ENCODE measurements at places on chromosomes 3 and 15.

- no peak for DNase-seq
Observed at GRCh38 chr3:62615258-62615849, 242.0 kb upstream of the FEZF2 start.

- no peak for DNase-seq
Observed at GRCh38 chr3:73332558-73332957, 271.1 kb downstream of the EBLN2 start.

- no peak for DNase-seq
Observed at GRCh38 chr3:176911579-176911978, 285.7 kb downstream of the TBL1XR1 start.

DNA sequence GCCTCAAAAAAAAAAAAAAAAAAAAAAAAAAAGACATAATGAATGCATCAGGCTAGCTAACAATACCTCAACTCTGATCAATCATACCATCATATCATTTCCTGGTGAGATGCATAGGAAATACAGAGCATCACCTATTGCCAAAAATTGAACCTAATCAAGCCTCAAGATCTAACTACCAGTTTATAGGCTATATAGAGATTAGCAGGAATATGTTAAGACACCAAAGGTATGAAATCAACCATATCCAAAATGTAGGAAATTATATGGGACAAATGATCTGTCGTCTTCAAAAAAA is 387 bp upstream of the VPS33B start:
- no peak for DNase-seq

DNA sequence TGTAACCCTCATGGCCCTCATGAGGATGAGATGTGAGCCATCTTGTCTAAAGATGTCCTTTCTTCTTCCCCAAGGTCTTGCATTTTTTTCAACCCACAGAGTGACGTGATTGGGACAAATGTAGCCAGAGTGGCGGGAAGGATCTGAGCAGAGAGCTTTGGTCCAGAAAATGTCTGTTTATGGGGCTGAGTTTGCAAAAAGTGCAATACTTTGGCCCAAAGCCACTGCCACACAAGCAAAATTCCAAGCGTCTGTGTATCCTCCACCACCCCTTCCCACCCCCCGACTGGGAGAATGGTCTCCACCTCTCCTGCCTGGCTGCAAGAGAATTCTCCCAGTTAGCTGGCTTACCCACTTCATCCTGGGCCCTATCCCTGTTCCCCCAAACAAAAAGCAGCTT is 246.9 kb upstream of the LRIG1 start:
- DNase-seq, result no peak

DNA sequence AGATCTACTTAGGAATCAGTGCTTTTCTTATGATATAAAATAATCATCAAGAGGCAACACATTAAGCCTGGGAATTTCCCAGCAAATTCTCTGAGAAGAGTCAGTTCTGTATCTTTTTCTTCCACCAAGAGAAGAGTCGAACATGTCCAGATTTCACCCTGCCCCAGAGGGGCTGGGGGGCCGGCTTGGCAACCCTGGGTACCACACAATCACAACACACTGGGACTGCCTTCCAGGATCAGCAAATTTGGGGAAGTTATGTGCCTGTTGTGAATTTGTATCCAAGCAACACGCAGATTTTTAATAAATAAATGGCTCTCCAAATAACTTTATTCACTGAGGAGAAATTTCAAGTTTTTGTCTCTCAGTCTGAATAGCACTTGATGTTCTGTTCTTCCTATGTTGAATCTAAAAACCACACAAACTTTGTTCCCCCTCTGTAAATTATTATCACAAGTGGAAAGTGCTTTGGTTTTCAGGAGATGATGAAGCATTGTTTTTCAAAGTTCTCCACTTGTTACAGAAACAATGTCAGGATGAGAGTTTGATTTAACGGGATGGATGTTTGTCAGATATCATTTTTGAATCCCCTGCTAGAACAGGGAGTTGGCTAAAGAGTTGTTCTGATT is 357.2 kb downstream of the ZNF385D start:
- no peak for DNase-seq

- DNase-seq, result no peak
Observed at GRCh38 chr3:151501923-151502632, 41.2 kb upstream of the IGSF10 start.

DNA sequence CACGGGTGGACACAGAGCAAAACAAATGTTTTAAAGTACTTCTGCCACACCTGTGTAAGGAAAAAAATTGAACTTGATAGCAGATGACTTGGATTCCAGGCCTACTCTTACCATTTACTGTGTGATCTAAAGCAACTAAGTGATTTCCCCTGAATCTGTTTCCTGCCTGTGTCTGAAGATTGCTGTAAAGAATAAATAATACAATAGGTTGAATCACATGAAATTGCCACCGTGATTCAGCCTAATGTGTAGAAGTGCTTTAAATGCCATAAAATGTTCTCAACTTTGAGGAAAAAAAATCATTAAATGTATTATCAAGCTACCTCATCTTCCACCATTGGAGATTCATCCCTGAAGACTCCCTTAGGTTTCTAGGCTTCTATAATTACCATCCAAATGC is 27.6 kb upstream of the NUDT16 start:
- DNase-seq, result no peak

GRCh38 chr3:114411190-114411668 is 117.4 kb downstream of the TIGIT start:
- peak; percentile 67 for DNase-seq

- DNase-seq, result peak; percentile 82
Observed at GRCh38 chr15:39084674-39085530, 496.0 kb upstream of the THBS1 start.

DNA sequence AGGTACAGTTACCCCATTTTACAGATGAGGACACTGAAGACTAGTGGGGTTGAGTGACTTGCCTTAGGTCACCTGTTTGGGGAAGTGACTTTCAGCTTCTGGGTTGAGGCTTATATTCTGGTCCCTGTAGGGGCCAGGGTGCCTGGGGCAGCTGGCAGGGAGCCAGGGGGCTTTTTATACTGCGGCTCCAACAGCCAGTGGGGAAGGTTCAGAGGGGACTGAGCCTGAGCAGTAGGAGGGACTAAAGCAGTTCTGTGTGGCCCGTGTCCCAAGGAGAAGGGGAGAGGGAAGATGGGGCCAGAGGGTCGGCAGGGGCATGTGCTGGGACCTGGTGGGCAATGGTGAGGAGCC is 37.7 kb downstream of the SLC6A6 start:
- no peak for DNase-seq

DNA sequence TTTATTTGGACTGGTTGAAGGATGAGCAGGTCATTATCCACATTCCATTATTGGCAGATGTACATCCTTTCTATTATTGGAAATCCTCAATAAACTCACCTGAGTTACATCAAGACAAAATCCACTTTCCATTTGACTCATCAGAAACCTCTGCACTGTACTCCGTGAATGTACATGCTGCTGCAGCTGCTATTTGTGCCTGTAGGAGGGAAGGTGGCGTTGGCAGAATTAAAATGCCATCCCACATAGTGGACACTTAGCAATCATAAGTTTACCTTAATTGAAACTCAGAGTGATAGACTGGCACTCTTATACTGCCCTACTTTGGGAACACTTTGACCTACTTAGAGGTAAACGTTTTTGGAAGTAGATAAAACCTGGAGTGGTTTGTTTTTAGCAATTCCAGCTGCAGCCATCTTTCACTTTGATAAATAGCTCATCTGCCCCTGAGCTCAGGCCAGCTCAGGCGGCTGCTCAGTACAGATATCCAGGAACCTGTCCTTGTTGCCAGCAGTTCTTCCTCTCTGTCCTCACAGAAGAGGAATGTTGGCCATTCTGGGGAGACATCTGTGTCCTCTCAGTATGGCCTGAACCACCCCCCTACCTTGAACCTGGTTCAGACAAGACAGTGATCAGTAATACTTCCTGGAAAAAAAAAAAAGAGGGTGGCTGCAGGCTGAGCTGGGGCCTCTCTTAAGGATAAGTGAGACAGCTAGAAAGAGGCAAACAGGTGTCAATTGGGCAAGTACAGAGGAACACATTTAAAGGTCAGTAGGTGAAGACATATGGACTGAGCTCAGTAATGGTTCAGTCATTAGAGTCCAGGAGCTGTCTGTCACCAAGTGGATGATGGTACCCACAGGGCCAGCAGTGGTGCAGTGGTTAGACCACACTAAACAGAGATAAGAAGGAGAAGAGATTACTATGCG is 153.4 kb upstream of the UMPS start:
- DNase-seq, result no peak

- no peak for DNase-seq
Observed at GRCh38 chr15:80596521-80596976, 98.6 kb upstream of the ABHD17C start.

GRCh38 chr15:51283026-51283425 is 55.4 kb downstream of the CYP19A1 start:
- DNase-seq, result no peak

DNA sequence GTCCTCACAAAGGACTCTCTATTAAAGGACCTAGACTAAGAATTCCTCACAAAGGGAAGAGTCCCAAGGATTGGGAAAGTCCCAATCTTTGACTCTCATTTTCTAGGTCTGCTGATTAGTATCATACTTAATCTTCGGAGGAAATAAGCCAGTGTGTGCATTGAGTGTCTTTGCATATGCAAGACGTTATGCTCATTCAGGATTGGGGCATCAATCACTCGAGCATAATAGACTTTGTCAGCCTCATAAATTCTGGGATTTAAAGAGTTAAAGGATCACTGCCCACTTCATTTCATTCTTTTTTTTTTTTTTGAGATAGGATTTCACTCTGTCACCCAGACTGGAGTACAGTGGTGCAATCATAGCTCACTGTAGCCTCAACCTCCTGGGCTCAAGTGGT is 154.3 kb downstream of the RBPMS2 start:
- DNase-seq, result no peak

GRCh38 chr3:171494457-171495109 is 34.4 kb upstream of the TNIK start:
- no peak for DNase-seq

GRCh38 chr3:113844622-113845222 is 6.1 kb downstream of the GRAMD1C start:
- peak; percentile 36 for DNase-seq

- no peak for DNase-seq
Observed at GRCh38 chr15:70034596-70034995, 63.1 kb downstream of the TLE3 start.

DNA sequence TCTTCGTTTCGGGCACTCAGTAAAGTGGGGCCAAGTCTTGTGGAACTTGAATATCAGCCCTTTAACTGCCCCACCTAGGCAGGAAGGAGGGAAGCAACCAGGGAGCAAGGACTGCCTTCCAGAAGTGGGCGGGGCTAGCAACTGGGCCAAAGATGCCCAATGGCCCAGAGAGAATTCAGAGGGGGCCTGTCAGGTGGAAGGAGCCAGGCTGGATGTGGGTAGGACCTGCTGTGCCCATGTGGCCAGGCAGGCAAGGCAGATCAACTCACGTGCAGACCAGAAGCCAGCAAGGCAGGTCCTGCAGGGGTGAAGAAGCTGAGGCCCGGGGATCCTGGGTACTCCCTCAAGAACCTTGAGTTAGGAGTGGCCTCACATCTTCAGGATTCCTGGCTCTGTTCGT is 5.5 kb downstream of the MAP6D1 start:
- DNase-seq, result no peak

GRCh38 chr3:4270720-4271119 is 32.4 kb upstream of the SETMAR start:
- peak; percentile 11 for DNase-seq

GRCh38 chr3:112805126-112805525 is 41.5 kb downstream of the CD200R1L start:
- no peak for DNase-seq

GRCh38 chr3:174419216-174419615 is 439.9 kb upstream of the NAALADL2 start:
- no peak for DNase-seq

- DNase-seq, result peak; percentile 23
Observed at GRCh38 chr15:69713726-69714559, 261.3 kb downstream of the RPLP1 start.

- DNase-seq, result no peak
Observed at GRCh38 chr3:124094496-124094895, 102.6 kb upstream of the ROPN1 start.

GRCh38 chr15:90994059-90994416 is 297 bp downstream of the PRC1 start:
- DNase-seq, result no peak

DNA sequence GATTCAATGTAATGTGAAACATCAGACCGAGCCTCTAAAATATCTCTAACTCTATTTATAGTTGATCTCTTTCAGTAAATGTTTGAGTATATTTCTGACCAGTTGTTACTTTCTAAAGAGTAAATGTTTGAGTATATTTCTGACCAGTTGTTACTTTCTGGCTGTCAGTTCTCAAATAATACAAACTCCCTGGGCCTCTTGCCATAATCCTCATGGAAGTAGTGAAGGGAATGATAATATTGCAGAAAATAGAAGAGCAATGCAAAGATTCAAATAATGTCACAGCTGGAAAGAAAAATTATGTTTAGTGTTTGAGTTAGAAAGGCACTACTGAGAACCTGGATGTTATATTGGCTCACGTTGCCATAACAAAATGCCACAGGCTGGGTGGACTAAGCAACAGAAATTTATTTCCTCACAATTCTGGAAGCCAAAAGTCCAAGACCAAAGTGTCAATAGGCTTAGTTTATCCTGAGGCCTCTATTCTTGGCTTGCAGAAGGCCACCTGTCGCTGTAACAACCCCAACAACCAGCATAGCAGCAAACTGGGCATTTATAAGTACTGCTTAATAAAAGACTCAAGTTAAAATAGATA is 470.6 kb upstream of the BCHE start:
- DNase-seq, result no peak

- DNase-seq, result no peak
Observed at GRCh38 chr15:93614386-93615104, 525.5 kb upstream of the RGMA start.

DNA sequence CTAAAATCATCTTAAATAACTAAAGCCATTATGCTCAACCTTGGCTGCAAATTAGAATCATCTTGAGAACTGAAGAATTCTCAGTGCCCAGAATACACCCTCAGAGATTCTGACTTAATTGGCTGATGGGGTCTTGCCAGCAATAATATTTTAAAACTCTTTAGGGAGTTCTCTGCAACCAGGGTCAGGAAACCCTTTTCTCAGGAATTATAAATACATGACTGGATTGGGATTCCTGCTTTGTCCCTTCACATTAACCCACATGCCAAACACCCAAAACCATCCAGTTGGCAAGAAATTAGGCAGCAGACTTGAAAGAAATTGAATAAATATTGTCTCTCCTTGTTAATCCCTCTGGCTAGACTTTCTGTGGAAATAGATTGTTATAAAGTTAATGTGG is 482.3 kb upstream of the NECTIN3 start:
- no peak for DNase-seq

DNA sequence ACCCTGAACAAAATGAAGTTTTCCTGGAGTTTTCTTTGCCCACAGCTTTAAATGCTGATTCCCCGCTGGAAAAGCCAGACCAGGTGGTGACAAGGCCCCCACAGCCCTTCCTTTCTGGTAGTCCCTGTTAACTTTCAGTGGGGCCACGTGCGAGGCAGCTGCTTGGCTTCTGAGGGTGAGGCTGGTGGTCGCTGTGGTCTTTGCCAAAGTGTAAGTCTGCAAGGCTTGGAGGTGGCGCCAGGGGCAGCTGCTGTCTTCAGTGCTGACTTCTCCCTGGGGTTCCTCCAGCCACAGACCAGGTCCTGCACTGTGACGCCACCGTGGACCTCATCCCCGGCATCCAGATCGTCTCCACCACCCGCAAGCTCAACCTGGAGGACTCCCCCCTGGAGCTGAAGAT is 54.1 kb upstream of the TAMM41 start:
- DNase-seq, result no peak
